ENCODE measurements at places on chromosomes 7 and 10.

GRCh38 chr7:36190447-36191291 is 37.6 kb downstream of the EEPD1 start:
- DNase-seq: no peak

DNA sequence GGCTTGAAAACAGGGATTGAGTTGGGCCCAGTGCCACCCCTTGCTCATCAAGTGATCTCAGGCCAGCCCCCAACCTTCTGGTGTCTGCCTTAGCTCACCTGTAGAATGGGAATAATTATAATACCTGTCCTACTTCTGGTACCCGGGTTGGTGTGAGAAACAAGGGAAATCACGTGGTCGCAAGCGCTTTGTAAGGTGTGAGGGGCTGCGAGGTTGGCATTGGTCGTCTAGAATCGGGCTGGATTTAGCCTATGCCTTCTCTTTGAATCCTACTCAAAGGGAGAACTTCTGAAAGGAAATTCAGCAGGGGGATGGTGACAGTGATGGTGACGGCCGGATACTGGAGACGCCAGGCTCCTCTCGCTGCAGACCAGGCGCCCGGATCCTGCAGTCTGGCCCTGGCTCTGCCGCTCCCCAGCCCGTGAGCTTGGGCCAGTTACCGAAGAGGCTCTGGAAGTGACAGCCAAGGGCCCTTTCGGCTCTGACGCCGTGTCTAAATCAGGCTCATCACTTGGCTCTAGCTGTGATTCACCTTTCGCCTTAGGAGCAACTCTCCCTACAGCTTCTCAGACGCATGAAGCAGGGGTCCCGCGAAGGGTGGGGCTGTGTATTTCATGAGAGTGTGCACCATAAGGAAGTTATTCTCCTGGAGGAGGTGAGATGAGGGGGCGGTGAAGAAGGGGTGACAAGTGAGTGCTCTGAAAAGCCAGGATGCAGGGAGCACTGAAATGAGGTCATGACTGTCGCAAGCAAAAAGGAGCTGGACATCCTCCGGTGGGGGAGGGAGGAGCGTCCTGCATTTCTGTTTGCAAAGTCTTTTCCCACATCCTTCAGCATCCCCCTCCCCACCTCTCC is 4.0 kb upstream of the CREB5 start:
- DNase-seq: no peak

GRCh38 chr7:37510043-37510634 is 61.5 kb upstream of the ELMO1 start:
- DNase-seq: no peak

GRCh38 chr7:157444011-157444842 is 107.4 kb downstream of the DNAJB6 start:
- DNase-seq: no peak

- no peak for DNase-seq
These were observed 129.8 kb upstream of the FERD3L start for GRCh38 chr7:19275000-19275399.

GRCh38 chr10:122591736-122592135 is 31.2 kb downstream of the DMBT1 start:
- DNase-seq: no peak

DNA sequence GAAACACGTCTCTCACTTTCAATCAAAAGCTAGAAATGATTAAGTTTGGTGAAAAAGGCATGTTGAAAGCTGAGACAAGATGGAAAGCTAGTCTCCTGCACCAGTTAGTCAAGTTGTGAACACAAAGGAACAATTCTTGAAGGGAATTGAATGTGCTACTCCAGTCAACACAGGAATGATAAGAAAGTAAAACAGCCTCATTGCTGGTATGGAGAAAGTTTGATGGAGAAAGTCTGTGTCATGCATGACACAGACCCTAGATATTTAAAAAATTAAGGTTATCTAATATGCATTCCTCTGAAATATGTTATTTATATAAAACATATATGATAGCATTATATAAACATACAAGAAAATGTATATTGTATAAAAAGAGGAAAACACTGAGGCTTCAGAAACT is 699.4 kb upstream of the FZD8 start:
- no peak for DNase-seq

DNA sequence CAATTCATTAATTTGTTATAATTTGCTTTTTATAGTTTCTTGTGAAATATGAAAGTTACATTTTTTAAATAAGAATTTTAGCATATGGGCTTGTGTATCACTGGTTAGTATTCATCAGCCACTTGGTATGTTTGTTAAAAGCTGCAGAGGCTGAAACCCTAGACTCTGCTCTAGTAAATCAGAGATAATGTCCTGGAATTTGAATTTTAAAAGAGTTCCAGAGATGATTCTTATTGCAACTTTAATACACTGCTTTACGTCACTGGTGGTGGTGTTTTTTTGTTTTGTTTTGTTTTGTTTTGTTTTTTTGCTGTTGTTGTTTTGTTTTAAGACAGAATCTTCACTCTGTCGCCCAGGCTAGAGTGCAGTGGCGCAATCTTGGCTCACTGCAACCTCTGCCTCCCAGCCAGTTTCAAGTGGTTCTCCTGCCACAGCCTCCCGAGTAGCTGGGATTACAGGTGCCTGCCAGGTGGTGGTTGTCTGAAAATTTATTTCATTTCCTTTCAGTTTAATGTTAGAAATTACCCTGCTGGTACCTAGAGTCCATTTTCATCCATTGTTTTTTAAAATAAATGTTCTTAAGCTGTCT is 43.8 kb downstream of the PTPN12 start:
- DNase-seq: no peak

DNA sequence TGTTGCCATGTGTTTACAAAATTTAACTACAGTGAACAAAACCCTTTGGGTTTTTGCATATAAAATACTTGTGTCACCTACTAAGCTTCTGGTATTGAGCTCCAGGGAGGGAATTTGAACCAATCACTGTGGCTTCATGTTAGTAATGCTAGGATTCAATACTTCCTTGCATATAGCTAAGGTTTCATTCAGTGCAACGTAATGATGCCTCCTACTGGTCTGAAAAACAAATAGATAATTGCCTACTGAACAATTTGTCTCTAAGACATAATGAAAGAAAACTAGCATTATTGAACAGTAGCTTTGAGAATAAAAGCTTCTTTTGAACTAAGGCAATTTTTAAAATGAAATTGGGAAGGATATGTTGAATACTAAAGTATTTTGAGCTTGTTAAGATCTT is 244.4 kb downstream of the ZWINT start:
- DNase-seq: no peak

DNA sequence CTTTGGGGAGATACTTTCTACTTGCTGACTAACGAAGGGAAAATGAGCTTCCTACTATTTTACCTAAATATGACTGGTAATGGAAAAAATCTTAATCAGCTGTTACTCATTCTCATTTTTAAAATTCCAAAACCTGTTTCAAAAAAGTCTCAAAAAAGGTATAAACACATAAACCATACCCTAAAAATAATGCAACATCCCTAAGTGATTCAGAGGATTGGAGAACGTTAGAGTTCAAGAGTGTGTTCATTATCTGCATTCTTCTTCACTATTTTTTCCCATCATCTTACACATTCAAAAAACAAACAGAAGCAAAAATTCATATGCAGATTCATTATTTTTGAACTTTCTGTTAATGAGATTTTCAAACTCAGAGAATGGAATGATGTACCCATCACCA is 150.4 kb upstream of the GNAI1 start:
- no peak for DNase-seq

- DNase-seq: no peak
These were observed 619.8 kb downstream of the LRMDA start for GRCh38 chr10:76051007-76051936.

DNA sequence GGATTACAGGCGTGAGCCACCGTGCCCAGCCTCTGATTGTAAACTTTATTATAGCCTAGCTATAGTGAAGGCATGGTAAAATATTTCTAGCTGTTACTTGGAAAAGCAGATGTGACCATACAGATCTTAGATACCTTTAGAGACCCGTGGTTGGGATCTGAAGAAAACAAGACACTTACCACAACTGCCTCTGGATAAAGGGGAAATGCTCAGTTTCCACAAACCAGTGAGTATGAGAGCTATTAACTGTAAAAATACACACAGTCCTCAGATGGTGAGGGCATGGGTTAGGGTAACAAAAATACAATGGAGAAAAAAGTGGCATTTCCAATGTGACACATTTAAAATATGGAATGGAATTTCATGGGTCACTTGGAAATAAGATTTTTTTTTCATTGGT is 63.0 kb downstream of the ZNF438 start:
- DNase-seq: no peak

DNA sequence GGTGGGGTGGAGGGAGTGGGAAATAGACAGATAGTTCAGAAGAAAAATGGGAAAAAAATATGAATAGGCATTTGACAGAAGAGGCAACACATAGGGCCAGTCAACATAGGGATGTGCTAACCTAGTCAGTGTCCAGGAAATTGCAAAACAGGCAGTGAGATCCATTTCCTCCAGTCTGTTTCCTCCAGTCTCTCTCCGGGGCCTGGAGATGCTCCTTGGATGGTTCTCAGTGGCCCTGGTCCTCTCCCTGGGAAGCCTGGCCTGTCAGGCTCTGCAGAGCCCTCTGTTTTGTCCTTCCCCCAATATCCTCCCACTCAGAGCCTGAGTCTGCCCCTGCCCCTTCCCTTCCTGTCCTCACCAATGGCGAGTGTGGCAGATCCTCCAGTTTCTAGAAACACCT is 52.6 kb downstream of the SYPL1 start:
- DNase-seq: no peak

- no peak for DNase-seq
These were observed 990.3 kb upstream of the ZNF722 start for GRCh38 chr7:63008366-63008765.

DNA sequence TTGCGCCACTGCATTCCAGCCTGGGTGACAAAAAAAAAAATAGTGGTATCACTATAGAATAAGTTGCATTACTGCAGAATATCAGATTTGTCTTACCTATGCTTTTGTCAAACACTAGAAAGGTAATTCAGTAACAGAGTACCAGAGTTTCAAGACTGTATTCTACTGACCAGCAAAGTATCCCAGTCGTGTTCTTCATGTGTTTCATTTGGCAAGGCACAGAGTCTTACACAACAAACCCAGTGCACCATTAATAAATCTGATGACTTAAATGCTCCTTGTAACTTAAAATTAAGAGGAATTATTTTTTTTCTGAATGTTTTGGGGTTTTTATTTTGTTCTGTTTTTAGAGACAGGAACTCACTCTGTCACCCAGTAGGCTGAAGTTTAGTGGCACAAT is 34.4 kb upstream of the PBLD start:
- no peak for DNase-seq

Measured in activated CD8-positive, alpha-beta memory T cell treated with anti-CD3 and anti-CD28 coated beads for 1 hour (primary cell).